ENCODE measurements at places on chromosomes 7 and 10.

GRCh38 chr10:29860166-29860565 lies 199.2 kb downstream of the JCAD start:
- no peak for DNase-seq

GRCh38 chr7:107384025-107384424 lies 85.8 kb upstream of the GPR22 start:
- no peak for DNase-seq

DNA sequence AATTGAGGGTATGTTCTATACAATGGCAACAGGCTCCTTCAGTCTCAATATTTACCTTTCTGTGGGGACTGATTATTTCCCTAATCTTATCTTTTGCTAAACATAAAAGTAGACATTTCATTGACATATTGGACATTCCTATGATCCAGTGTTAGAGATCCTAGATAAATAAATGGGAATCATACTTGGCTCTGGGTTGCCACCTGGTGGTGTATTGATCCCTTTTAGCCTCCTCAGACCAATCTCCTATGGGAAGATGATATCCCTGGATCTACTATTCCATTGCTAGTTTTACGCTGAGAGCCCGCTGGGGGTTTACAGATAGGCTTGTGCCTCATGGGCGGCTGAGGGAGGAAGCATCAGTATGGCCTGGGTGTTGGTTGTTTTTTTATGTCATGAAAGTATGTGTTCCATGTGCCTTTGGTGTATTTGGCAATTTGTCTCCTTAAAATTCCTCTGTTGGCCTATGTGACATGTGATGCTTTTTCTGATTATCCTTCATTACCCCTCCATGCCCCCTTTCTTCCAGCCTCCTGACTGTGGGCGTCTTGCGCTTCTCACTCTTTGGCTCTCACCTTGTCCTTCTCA lies 18.8 kb downstream of the CELF2 start:
- no peak for DNase-seq

- no peak for DNase-seq
Measured at GRCh38 chr7:10412422-10413019, 561.2 kb upstream of the PHF14 start.

DNA sequence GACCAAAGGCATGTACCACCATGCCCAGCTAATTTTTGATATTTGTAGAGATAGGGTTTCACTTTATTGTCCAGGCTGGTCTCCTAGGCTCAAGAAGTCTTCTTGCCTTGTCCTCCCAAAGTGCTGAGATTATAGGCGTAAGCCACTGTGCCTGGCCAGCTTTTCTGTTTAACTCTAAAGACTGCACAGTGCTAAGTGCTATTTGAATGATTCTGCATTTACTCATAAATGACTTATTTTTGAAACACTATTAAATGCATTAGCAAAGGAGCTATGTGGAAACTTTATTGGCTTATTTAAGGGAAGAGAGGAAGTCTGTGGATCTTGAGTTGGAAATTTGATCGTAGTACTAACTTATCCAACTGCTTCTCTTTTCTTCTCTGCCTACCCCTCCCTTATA lies 89.1 kb downstream of the NT5C2 start:
- no peak for DNase-seq

- DNase-seq = no peak
Measured at GRCh38 chr7:1055491-1055955, 11.2 kb downstream of the GPR146 start.

DNA sequence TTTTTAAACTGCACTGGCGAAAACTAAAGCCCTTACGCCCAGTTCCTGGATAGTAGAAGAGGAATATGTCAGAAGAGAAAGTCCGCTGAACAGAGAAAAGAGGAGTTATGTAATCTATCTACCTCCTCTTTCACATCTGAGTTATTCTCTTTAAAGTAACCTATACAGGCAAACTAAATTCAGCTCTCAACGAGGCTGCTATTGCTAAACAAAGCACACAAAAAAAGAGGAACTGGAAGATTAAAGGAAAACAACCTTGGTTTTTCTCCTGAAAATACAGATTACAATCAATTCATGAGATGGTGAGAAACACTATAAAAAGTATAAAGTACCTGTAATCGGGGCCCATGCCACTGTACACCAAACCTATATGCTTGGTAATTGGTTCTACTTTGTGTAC lies 5.8 kb downstream of the PSMA2 start:
- DNase-seq = no peak

DNA sequence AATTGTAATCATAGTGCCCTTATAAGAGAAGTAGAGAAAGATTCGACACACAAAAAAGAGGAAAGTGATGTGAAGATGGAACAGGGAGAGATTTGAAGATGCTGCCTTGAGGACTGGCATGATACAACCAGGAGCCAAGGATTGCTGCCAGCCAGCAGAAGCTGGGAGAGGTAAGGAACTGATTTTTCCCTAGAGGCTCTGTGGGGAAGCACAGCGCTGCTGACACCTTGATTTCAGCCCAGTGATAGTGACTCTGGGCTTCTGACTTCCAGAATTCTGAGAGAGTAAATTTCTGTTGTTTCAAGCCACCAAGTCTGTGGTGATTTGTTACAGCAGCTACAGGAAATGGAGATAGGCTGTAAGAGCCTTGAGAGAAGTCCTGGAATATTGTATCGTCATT lies 98.2 kb downstream of the RAB11FIP2 start:
- no peak for DNase-seq

DNA sequence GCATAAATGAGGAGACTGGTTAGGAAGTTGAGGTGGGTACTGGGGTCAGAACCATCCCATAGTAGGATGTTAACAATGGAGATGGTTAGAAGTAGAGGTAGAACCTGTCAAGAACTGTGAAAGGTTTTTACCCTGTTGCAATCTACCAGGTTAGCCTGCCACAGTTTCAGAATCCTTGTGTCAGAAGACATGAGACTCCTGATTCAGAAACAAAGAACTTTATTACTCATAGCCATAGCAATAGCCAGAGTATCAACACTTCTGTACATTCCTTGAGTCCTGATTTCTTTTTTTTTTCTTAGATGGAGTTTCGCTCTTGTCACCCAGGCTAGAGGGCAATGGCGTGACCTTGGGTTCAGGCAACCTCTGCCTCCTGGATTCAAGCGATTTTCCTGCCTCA lies 200.9 kb downstream of the GRM3 start:
- DNase-seq = no peak

DNA sequence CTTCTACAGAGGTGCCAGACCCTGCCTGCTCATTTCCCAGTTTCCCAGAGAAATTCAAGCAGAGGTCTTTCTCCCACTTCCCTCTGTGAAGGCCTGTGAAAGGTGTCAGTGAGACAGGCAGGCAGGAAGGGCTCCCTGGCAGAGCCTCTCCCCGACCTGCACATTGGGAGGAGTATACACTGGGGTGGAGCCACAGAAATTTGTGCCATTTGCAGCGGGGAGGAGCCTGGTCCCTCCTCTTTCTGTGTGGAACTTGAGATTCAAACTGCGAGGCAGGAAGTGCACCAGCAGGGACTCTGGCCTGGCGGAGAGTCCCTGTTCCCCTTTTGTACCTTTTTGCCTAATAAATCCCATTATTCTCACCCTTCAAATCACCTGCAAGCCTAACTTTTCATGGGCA lies 54.6 kb upstream of the OPN4 start:
- DNase-seq = no peak

DNA sequence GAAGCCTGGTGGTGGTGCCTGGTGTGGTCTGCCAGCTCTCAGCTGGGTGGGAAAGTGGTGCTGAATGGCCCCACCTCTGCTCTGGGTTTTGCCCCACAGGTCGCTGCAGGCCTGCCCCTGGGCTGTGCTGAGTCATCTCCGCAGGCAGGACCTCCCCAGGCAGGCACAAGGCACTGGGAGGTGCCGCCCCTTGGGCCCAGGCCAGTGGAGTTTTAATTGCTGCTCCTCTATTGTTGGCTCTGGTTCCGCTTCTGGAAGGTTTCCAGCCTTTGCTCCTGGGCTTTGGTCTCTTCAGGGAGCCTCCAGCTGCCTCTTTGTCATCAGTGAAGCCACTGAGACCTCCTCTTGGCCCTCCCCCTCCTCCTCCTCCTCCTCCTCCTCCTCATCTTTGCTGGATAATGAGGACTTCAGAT lies 180.3 kb upstream of the GRB10 start:
- no peak for DNase-seq

- DNase-seq = no peak
Measured at GRCh38 chr10:124300735-124301134, 118.0 kb downstream of the OAT start.

DNA sequence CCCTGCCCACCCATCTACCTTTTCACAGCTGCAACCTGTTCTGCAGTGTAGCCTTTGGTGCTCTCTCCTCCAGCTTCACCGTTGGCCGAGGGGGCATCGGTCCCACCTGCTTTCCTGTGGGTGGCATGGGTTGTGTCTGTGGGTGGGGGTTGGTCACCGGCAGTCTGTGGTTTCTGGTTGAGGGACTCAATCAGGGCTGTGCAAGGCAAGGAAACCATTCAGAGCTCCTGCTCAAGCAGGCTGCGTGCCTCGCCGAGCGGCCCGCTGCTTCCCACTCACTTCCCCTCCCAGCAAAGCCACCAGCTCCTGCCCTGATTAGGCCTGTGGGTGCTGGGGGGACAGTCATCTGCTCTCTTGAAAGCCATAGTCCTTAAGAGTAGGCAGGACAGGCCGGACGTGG lies 9.8 kb downstream of the DNAJB12 start:
- no peak for DNase-seq

GRCh38 chr10:20672741-20673140 lies 224.4 kb downstream of the NEBL start:
- no peak for DNase-seq
